ENCODE measurements at places on chromosomes 2 and 18.
A peak's percentile ranks its signal among the peaks of the same experiment; 100 is the strongest.

DNA sequence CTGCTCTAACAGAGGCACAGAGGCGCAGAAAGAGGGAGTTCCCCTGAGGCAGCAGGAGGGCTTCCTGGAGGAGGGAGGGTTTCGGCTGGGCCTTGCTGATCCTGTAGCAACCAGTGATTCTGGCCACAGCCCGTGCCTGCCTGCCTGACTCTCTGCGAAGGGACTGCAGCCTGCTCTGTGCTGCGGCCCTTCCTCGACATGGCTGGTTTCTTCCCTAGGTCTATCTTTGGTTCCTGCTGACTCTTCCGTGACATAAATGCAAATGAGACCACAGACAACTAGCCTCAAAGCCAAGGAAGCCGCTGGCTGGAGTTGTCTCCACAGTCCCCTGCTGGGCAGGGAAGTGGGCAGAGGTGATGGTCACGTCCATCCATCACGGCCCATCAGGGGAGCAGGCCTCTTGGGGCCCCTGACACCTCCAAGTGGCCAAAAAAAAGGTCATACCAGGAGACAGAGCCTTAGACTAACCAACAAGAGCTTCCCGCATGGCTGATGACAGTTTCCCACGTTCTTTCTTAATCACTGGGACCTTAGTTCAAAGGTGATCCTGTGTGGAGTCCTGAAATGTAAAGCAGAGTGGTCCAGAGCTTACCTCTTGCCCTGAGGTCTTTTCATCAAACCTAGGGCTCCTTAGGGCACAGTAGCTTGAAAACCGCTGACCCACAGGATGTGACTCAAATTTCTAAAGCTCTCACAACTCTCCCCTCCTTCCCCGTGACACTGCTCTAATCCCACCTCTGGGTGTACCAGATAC, 55.3 kb downstream of the HS1BP3 start:
- no peak for DNase-seq

DNA sequence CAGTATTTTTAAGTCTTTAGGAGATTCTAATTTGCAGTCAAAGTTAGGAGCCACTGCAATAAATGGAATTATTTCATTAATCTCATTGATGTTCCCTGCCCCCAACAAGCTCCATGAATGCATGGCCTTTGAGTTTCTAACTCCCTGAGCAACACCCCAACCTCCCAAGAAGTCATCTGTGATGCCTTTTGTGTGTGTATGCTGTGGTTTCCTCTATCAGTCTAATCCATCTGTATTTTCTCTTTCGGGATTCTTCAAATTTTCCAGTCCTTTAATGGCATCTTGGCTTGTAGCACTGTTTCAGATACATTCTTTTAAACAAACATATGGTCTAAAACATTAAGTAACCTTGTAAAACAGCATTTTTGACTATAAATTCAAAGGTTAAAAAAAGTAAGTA, 16.8 kb downstream of the SERPINB10 start:
- DNase-seq: no peak

- no peak for DNase-seq
Observed at GRCh38 chr2:237090906-237091305, 5.2 kb downstream of the COPS8 start.

DNA sequence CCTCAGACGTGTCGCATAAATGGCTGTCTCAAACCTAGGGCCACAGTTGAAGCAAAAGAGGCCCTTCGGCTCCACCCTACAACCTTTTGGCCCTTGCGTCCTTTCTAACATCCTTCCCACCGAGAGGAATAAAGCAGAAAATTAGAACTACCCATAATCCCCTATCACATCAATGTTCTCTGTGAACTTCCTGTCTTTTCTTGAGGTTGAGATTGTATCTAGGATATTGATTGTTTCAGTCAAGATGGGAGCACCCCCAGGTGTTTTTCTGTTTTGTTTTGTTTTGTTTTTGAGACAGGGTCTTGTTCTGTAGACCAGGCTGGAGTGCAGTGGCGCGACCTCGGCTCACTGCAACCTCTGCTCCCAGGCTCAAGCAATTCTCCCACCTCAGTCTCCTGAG, 23.6 kb downstream of the INPP5D start:
- DNase-seq: no peak

DNA sequence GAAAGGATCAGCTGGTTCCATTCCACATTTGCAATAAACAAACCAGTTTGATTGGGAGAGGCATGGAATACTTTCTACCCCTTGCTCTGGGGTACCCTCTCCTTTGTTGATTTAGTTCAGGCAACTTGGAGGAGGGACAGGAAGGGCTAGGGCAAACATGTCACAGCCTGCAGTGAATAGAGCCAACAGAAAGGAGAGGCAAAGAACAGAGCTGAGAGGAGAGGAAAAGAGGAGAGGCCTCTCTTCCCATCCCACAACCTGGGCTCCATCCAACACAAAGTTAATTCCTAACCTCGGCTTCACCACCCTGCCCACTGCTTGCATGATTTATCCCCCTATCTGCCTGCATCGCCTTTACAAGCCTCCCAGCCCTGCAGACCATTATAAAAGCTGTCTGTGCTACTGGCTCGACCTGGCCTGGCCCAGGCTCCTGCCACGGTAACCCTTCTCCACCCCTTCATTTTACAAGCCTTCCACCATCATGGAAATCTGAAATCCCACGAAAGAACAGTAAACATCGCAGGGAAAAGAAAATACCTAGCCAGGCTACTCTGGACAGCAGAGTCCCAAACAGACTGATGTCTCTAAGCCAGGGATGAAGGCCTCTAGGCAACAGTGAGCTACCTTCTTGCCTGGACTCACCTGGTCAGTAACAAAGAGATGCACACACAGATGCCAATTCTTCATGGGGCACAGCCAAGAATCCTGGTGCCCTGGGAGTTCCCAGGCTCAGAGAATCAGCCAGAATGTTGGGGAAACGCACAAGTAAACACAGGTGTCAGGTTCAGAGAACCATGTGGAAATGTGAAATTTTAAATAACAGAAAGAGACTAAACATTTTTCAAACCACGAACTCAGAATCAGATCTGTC, 43.6 kb downstream of the NHEJ1 start:
- no peak for DNase-seq

GRCh38 chr2:150088538-150088937, 398.9 kb downstream of the RND3 start:
- DNase-seq: no peak

DNA sequence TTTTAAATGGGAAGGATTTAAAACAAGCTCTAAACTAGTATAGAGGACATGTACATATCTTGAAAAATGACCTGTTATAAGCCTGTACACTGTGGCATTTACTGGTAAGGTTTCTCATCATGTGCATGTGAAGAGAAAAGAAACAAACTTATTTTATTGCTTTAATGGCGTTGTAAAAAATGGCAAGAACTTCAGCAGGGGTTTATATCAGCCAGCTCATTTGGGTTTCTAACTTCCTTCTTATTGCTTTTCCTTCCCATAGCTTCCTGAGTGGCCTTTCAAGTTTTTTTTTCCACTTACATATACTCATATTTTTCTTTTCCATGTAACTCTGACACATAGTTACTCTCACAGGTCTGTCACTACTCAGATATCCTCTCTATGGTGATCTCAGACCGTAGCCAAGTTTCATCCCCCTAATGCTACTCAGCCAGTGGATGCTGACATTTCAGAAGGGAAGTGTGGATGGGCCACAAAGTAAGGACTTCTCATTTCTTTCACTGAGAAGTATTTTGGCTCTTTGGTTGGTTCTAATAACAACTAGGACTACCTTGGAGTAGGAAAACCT, 198.2 kb downstream of the PARD3B start:
- no peak for DNase-seq

GRCh38 chr2:39469807-39470206, 32.7 kb upstream of the MAP4K3 start:
- DNase-seq: no peak

DNA sequence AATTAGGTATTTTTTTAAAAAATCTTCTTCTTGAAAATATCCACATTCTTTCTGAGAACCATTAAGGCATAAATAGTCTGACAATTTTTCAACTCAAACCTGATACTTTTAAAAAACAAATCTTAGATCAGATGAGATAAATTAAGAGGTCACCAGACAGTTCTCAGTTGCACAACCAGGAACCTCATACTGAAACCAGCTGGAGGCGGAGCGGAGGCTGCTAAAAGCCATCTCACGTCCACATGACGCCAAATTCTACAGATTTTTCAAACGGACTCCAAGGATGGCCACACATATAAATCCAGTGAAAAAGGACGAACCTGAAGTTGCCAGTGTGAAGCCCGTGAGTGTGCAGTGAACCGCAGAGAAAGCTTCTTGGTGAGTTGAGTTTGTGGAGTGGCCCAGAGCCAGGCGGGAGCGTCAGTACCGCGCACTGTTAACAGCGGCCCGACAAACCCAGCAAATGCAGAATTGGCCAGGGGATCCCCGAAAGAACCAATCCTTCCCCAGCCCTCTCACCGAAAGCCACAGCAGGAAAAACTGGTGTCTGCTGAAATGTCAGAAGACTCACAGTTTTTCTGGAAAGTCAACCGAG, 53.1 kb upstream of the BBS5 start:
- DNase-seq: no peak

GRCh38 chr2:224263571-224264043, 138.3 kb downstream of the FAM124B start:
- DNase-seq: no peak

DNA sequence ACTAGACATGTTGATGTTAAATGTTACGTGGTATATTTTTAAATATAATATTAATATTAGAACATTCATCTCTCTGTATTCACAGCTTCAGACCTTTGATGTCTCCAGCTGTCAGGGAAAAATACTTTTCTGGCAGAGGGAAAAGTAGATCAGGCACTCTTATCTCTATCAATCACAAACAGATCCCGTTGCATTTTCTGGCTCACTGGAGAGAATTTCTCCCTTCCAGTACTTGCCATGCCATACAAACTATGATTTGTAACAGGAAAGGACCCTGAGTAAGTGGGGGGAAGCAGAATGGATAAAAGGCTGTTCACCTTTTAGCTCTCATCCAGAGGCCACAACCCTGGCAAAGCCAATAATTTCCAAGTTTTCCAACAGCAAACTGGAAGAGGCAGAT, 158.0 kb downstream of the TCF4 start:
- no peak for DNase-seq

DNA sequence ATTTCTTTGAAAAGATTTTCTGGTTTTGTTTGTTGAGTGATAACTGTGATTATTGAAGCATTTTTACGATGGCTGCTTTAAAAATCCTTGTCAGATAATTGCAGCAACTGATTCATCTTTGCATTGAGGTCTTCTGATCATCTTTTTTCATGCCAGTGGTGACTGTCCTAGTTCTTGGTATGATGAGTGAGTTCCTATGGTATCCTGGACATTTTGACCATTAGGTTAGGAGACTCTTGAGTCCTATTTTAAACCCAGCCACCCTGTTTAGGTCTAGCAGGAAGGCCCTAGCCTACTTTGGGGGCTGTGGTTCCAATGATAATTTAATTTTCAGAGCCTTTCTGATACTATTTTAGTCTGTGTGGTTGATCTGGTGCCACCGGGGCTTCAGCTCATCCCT, 72.7 kb upstream of the REV1 start:
- no peak for DNase-seq

- no peak for DNase-seq
Observed at GRCh38 chr2:236852100-236852976, 233.4 kb upstream of the COPS8 start.

GRCh38 chr2:16525265-16525887, 140.3 kb downstream of the CYRIA start:
- DNase-seq: no peak

- DNase-seq: peak; percentile 53
Observed at GRCh38 chr2:179020156-179020750, 29.7 kb downstream of the CCDC141 start.

GRCh38 chr2:199118673-199119112, 339.0 kb downstream of the SATB2 start:
- DNase-seq: no peak

Measured in CD4-positive, alpha-beta T cell treated with Interleukin-17A for 4 hours (primary cell).